ENCODE measurements at places on chromosomes 4 and X. TPM values are rescaled to one million over a fixed set of nuclear protein-coding genes. Genes with fewer than 3 reads are reported as not detected.

GRCh38 chr4:85603437-85604336, 128.7 kb downstream of the ARHGAP24 start:
- no peak for DNase-seq

The IL21 gene
- not detected for total RNA-seq

DNA sequence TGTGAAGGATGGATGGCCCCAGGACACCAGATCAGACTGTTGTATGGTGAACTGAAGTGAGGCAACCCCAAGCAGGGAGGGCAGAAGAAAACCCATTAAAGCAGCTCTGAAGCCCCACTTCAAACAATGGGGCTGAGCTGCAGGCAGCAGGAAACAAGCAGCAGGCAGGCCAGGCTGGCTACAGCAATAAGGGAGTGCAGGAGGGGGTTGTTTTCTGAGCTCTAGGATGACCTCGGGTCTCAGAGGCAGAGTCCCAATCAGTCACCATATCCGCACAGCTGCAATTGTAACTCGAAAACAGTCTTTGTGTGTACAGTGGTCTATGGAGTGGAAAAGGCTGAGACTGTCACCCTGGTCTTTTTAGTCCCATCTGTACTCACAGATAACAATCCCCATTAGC, 90.4 kb downstream of the COL4A6 start:
- DNase-seq, result no peak

DNA sequence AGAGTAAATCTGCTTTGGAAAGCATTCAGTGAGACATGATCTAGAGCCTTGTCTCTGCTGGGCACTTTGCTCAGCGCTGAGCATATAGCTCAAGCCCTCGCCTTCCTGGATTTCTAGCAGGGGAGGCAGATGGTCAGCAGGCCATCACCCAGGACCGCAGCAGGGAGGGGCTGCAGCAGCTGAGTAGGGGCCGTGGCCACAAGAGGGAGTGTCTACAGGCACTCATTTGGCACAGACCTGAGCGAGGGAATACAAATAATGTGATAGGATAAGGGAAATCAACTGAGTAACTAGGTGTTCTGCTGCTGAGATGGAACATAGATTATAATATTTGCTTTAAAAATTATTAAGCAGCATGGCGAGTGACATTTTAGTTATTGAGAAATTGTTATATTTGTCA, 30.2 kb downstream of the OFD1 start:
- no peak for DNase-seq

The SORCS2 gene
- total RNA-seq, result 1.7 TPM

DNA sequence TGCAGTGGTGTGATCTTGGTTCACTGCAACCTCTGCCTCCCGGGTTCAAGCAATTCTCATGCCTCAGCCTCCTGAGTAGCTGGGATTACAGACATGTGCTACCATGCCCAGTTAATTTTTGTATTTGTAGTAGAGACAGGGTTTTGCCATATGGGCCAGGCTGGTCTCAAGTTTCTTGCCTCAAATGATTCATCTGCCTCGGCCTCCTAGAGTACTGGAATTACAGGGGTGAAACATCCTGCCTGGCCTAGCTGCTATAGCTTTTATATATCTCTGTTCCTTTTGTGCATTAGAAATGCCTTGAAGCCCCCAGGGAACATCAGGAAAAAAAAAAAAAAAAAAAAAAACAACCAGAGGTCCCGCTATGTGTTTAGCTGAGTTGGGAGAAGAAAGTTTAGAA, 34.8 kb downstream of the UBE2K start:
- no peak for DNase-seq

- no peak for DNase-seq
These were observed 196.6 kb downstream of the PRDM5 start for GRCh38 chr4:120725639-120726580.

DNA sequence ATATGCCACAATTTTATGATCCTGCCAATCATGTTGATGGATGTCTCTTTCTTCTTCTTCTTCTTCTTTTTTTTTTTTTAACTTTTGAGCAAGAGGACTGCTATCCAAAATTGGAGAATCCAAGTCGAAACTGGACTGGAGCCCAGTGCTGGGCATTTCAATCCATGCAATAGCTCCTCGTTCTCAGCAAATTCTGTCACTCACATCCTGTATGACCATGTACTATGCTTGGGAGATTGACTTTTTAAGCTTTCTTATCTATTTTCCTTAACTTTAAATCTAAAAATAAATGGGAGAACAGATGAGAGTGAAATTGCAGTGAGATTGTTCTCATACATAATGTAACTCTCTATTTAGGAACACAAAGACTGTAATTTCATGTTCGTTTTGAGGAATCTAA, 123.0 kb upstream of the PUDP start:
- DNase-seq, result no peak

DNA sequence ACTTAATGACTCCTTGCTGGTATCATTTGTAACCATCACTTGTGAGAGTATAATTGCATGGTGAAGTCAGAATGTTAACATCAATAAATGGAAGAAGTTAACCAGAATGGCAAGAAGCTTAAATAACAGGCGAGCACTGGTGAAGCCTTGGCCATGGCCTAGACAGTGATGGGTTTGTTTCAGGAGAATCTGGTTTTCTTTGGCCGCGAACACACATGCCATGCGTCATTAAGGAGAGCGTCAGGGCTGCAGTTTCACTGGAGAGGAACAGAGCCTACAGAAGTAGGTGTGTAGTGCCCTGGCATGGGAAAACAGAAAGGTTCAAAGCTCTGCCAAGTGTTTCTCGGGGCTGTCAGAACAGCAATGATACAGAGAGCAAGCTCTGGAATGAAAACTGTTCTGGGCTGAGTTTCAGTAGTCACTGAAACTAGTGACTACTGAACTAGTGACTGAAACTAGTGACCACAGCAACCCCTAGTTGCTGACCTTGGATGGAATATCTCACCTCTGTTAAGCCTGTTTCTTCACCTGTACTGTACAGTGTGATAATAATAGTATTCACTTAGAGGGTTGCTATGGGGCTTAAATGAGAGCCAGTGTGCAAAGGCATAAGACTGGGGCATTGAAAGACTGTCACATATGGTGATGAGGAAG, 93.8 kb downstream of the C4orf51 start:
- DNase-seq, result no peak

GRCh38 chr4:163587867-163588266, 93.4 kb downstream of the TMA16 start:
- DNase-seq, result no peak

DNA sequence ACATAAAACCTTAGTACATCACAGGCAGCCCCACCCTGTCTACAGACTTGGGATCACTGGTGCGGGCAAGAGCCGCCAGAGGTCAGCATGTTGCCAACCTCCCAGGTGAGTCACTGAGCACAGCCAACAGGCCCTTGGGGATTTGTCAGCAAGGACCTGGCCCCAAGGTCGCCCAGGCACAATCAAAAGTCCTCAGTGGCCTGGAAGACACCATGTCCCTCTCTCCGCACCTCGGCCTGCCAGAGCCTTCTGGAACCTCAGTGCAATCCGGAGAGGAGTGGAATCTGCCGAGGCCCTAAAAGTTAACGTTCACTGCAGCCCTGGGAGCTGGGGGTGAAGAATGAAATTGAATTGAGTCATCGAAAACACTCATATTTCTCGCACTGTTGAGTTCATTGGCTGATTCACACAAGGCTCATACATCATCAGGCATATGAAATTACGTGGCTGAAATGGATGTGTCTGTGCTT, 74.3 kb downstream of the WFS1 start:
- no peak for DNase-seq

DNA sequence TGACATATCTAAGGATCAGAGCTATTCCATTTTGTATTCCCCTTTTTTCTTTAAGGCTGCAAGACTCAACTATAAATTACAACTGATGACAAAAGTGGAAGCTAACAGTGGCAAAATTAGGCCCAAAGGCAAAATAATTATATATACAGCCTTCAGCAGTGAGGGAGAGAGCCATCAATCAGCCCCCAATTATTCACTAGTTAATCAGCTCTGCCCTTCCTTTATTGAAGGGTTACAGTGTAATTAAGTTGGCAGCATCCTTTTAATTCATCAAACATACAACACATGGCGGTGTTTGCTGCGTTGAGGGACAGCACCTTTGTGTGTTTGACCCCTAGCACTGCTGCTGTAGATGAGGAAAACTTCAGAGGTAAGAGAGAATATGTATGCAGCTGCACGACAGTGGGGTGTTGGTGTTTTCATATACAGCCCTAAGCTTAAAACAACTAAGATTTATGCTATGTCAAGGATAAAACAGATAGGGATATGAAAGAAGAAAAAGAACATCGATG, 973.9 kb upstream of the POU3F4 start:
- no peak for DNase-seq

The GPR143 gene
- total RNA-seq, result 1.1 TPM

DNA sequence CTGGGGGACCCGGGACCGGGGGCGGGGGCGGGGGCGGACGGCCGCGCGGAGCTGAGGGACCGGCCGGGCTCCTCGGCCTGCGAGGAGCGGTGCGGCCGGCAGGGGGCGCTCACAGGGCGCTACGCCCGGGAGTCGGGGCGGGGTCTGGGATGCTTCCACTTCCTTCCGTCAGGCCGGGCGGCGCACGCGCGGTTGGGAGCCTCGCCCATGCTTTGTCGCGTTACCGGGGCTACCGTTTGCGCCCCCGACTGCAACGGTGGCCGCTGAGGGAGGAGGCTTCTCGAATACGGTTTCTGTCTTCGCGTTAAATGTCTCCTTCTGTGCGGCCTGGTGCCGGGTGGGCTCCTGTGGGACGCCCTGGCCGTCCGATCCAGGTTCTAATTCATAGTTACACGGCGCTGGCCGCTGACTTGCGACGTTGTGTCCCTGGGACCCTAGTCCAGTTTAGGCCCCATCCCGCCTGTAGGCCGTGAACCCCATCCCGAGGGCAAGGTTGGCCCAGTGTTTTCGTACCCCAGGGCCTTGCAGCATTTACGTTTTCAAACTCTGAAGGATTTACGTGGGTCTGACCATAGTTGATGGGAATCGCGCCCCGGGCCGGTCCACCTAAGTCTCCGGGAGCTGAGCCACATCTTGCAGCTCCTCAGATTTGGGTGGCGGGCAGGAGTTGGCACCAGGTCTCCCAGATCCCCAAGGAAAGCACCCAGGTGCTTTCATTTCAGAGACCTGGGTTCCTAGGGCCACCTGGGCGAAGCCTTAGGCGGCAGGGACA, 549 bp downstream of the MSL3 start:
- peak; percentile 82 for DNase-seq

The SMIM31 gene
- total RNA-seq, result not detected

DNA sequence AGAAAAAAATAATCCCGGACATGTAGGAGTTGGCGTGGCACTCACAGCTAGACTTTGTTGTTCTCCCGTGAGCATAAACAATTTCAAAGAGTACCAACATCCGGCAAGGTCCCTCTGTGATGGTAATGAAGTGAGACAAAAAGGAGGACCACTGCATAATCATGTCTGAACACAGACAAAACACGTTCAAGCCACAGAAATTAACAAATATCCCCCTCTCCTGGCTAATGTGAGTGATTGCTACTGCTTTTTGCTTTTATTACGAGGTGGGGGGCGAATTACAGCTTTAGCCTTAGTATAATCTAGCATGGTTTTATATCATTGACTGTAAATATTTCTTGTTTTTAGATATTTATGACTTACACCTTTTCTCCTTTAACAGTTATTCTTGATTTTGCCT, 118.5 kb downstream of the PLS3 start:
- DNase-seq, result no peak

- no peak for DNase-seq
These were observed 15.2 kb upstream of the HERC5 start for GRCh38 chr4:88441696-88442095.

The MSANTD1 gene
- not detected for total RNA-seq

GRCh38 chr4:147201016-147201415, 255.4 kb upstream of the TTC29 start:
- DNase-seq, result no peak

DNA sequence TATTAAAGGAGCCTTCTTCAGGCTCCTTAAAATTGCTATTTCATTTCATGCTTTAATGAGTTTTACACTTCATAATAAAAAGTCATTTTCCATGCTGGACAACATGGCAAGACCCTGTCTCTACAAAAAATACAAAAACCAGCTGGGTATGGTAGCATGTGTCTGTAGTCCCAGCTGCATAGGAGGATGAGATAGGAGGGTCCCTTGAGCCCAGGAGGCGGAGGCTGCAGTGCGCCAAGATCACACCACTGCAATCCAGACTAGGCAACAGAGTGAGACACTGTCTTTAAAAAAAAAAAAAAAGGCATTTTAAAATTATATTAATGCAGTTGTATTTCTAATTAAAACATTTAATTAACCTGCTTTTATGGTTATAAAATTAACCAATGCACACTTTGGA, 49.2 kb downstream of the PDS5A start:
- no peak for DNase-seq

DNA sequence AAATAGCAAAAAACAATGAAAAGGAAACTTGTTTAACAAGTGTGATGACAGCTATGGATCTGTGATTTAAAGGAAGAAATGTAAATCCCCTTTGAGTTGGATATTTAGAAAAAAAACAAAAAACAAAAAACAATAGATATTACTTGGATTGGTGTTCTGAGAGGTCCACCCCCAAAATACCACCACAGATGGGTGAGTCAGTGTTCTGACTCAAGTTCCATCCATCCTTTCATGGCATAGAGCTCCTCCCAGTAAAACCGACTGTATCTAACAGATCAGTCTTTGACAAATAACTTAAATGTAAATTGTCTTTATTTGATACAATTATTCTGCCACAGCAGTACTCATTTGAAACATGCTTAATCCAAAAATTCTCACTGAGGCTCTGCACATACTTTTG, 27.4 kb downstream of the TMPRSS11B start:
- no peak for DNase-seq

The DDIT4L gene
- 2.0 TPM for total RNA-seq

GRCh38 chr4:183360161-183360919, 38.1 kb upstream of the CLDN24 start:
- no peak for DNase-seq

All from right atrium auricular region (tissue), 2 donors.